ENCODE measurements at places on chromosomes 7 and 10.
A peak's percentile ranks its signal among the peaks of the same experiment; 100 is the strongest.

DNA sequence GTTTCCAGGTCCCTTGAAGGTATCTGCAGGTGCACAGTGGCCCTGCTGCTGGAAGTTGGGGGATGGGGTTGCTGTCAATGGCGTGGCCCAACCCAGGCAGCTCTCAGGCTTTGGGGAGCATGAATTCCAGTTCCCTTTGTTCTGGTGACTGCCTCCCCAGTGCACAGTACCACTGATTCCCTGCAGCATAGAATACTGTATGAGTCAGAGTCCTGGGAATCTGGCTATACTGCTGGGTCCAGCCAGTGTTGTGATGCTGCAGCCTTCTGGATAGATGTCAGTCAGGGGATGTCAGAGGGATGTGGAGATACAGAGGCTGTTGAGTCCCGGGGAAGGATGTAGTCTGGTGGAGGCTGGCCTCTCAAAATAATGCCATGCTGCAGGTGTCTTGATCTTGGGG, 99.3 kb downstream of the LANCL2 start:
- DNase-seq: peak; percentile 44

DNA sequence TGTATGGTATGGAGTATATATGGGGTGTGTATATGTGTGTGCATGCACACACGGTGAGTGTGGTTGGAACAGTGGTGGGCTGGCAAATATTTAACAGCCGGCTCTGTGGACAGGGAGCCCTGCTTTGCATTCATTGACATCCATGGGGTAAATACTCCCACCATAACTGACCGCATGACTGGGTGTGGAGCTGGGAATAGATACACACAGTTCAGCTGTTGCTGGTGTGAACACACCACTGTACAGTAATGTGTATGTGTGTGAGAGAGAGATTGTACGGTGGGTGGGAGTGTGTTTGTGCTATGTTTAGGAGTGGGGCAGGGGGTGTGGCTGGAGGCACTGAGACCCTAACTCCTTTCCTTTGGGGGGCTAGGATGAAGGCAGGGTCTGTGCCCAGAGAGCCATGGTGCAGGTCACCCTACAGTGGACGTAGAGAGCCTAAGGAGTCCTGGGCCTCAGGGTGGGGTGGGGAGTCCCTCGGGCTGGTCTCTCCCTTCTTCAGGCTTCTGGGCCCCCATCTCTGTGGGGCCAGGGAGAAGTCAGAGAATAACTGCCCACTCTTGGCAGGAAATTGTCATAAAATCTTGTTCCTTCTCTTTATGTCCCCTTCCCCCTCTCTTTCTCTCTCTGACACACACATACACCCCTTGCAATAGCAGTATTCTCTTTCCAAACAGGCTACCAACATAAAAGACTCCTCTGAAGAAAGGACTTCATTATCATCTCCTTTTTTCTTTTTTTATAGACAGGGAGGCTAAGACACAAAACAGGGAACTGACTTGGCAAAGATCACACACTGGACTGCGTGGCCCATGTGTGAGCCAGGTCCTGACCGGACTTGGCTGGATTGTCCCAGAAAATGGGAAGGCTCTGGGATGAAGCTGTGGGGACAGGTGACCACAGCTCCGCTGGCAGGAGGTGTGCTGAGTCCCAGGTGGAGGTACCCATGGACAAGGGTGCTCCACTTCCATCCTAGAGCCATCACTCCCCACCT, 3.2 kb downstream of the SFRP5 start:
- DNase-seq: no peak

DNA sequence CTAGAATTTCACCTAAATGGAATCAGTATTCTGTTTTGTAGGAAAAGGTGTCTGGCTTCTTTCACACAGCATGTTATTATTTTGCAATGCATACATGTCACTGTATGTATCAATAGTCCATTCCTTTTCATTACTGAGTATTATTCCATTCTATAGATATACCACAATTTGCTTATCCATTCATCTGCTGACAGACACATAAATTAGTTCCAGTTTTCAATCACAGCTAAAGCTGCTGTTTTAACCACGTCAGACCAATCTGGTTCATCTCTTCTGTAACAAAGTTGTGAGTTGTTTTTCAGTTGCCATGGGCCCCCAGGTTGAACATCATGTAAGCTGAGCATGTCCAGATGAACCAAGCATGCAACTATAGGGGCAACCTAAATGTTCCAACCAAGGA, 282.1 kb upstream of the MKLN1 start:
- no peak for DNase-seq

DNA sequence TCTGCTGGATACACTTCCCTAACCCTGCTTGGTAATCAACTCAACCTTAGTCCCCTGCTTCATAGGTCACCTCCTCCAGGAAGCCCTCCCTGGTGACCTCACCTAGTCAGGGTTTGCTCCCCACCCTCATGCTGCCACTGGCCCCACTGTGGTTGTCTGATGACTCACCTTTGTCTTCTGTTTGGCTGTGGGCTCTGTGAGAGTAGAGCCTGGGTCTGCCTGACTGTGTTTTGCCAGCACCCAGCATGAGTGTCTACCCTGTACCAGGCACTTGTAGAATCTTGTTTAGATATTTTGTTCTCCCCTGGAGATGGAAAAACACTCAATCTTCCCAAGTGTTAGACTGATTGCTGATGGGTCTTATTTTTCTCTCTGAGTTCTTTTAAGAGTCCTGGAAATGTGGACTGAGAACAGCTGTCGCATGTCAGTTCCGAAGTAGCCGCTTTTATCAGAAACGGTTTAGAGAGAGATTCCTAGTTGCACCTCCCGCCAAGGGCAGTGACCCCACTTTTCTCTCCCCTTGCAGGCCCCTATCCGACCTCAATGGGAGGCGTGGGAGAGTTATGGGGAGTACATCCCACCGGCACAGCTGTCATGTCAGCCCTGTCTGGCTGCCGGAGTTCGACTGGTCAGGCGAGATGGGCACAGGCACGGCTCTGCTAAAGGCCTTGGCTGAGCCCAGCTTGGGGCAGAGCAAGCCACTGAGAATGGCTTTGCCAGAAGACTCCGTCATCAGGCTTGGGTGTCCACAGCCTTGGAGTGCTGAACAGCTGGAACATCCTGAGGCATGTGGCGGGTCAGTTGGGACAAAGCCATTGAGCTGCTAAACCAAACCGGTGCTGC, 134.3 kb downstream of the GRK5 start:
- DNase-seq: peak; percentile 66
